LHCN-M2 (cell line): ENCODE measurements at places on chromosomes 2 and 18.
A peak's percentile ranks its signal among the peaks of the same experiment; 100 is the strongest.

DNA sequence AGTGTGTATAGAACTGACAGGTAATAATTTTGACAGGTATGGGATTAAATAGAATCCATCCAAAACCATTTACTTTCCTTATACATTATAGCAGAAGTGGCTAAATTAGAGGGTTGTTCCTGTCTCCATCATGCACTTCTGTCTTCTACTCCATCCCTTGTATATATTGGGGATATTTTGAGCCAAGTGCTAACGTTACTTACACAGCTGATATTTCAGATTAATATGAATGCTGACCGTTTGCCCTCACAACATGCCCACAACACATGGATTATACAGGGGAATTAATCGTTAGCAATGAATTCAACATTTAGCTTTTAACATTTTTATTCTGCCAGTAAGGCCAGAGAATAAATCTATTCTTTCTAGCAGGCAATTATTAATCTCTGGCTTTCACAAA, 1125.0 kb upstream of the FAM98A start:
- DNase-seq = no peak

DNA sequence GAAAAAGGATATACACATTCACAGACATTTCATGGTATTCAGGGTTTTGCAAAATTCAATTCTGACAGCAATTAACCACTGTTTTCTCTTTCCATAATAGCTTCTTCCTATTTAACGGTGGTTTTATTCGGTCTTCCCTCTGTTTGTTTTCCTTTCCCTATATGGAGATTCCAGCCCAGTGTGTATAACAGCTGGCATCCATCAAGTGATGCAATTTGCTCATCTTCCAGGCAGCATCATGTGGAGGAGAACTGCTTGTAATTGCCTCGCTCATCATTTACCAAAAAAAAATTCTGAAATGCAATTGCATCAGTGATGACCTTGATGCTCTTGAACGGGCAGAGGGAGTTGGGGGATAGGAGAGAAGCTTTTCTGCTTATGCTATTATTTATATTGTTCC, 165.9 kb upstream of the PGAP1 start:
- DNase-seq = peak; percentile 68

DNA sequence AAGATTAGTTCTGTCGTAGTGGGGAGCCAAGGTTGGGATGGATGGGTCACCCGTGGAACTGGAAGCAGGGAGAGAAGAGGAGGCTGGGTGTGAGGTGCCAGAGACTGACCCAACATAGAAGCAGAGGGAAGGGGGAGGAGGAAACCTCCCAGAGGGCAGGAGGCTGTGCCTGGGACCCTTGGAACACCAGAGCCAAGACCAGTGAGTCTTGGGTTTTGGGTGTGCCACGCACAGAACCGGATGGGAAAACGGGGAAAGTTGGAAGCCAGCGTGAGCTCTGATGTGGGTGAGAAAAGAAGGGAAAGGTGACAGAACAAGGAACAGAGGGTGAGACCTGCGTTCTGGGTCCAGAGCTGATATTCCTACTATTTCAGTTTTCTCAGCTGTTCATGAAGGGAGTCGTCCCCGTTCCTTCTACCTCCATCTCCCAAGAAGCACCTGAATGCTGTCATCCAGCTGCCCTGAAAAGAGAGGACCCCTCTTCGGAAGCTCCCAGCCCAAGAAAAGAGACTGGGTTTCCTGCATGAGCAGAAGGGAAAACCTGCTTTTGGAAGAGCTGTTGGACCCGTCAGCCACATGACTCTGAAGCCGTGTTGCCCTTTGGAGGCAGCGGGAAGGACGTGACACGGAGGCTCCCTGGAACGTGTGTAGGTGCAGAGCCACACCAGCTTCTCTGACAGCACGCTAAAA, 250.1 kb downstream of the NDUFA10 start:
- DNase-seq = no peak

- DNase-seq = no peak
Measured at GRCh38 chr2:58686776-58687175, 445.7 kb upstream of the FANCL start.

- DNase-seq = no peak
Measured at GRCh38 chr18:2535419-2535910, 35.8 kb downstream of the METTL4 start.

GRCh38 chr2:127679680-127680361, 4.5 kb upstream of the LIMS2 start:
- DNase-seq = no peak

GRCh38 chr2:134372141-134372540, 118.3 kb downstream of the MGAT5 start:
- peak; percentile 59 for DNase-seq

DNA sequence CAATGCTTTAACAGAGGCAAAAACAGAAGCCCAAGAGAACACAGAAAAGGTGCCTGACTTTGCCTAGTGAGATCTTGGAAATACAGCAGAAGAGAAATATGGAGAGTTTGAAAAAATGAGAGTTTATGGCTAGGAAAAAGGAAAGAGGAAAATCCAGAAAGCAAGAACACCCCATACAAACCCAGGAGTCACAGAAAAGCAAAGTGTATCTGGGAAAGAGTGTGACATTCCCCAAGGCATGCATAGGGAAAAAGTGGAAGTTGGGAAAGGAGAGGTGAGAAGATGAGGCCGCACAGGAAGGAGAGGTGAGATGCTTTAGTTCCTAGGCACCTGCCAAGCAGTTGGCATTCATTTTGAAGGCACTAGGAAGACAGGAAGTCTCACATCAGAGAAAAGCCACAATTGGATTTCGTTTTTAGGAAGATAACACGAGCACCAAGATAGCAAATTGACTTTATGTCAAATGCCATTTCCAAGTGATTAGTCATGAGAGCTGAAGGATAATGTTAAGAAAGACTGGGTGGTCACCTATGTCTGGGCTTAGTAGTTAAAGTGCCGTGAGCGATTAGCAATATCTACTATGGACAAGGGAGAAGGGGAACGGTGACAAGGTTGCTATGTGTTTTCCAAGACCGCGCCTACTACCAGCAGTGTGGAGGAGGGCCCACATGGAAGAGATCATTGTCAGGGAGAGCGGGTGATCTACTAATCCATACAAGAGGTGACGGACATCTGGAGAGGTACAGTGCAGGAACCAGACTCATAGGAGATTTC, 224.1 kb upstream of the PARD3B start:
- no peak for DNase-seq

- no peak for DNase-seq
Measured at GRCh38 chr2:169743549-169743948, 9.9 kb downstream of the KLHL23 start.

GRCh38 chr2:60544062-60544461, 9.4 kb downstream of the BCL11A start:
- no peak for DNase-seq

DNA sequence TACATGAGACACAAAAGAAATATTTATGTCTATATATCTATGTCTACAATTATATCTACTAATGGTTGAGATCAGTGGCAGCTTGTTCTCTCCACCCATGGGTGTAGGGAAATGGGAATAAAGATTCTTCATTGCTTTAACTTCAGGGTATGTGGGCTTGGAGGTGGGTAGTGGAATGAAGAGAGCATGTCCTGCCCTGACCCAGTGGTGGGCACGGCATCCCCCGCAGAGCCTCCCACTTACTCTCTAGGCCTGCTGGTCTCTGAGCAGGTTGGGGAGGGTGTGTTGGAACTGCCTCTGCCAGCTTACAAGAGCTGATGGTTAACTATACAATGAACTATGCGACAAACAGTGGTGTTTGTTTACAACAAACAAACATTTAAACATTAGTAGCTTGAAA, 152.5 kb upstream of the SKOR2 start:
- no peak for DNase-seq

DNA sequence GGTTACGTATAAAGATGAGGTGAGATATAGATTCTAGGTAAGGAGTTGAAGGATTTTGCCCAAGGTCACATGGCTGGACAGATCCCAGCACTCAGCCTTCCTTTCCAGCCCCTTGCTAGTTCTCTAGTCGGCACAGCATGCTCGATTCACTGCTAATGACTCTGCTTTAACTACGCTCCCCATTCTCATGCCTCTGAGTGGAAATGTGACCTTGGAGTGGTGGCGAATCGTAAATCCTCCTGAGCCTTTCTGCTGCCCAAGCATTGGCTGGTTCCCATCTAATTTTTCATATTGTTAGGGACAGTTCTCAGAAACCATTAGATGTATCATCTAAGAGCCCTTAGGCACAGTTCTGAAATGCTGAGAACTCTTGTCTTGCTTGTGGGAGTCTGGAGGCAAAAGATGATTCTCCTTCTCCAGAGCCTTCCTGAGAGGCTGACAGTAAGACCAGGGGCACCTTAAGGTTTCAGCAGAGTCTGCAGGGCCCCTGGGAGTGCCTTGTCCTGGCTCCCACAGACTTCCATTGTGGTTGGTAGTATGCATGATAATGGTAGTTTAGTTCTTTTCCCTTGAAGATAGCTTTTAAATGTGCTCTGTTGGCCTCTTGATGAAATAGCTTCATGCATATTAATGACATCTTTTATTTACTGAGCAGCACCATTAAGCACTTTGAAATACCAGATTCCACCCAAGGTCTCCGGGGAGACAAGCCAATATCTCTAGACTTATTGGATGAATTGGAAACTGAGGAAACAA, 377.8 kb upstream of the SLC14A2 start:
- DNase-seq = no peak

DNA sequence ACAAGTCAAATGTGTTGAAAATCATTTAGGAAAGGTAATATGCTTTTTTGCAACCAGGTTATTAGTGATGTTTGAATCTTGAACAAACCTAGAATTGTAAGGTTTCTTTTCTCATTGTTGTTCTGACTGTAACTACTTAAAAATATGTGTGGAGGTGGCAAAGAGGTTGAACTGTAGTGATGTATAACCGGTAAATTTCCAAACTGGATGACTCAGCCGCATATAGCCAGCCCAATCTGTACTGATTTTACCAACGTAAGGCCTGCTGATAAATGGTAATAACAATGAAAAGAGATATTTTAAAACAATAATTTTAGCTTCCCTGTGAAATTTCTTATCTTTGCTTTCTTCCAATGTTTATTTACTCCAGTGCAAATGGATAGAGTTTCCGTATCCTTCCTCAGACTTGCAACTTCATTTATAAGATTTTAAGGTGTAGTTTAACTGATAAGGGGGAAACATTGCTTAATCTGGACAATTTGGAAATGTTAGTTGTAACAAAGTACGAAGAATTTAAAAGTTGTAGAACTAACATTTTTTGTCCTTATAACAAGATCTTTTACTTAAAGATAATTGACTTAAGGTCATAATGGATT, 1170.4 kb upstream of the ZEB2 start:
- DNase-seq = no peak

DNA sequence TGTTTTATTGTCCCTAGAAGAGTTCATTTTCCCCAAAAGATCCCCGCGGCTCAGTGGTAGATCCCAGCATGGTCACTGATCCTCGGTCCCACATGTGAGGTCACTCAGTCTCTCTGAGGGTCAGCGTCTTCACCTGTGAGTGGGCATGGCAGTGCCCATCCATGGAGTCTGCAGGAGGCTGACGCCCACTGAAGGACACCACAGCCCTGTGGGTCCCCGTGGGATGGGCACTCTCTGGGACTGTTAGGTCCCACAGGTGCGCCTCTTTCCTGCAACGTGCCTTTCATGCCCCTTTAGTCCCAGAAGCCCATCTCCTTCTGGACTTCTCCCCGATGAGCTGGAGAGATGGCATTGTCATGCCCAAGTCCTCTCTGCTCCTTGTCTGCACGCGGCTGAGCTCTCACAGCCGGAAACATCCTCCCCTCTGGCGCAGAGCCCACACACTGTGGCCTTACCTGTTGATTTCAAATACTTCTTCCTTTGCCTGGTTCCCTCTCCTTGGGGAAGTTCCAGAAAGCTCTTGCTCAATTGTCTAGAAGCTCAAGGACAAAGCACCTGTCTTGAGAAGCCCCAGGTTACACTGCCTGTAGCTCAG, 75.9 kb downstream of the PTGR3 start:
- no peak for DNase-seq

DNA sequence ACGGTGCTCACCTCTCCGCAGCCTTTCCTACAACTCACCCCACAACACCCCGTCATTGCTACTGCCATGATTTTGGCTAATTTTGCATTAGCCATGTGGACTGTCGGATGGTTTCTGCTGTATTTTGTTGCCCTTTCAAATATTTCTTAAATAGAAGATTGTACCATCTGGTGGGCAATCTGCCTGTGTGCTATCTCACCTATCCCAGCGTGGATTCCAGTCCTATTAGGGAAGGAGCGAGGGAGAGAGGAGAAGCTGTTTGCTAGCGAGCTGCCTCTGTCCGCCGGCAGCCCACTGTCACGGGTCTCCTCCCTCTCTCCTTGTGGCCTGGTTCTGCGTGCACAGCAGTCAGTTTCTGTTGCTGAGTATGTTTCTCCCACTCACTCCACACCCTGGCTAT, 336.2 kb downstream of the TXNL1 start:
- no peak for DNase-seq

DNA sequence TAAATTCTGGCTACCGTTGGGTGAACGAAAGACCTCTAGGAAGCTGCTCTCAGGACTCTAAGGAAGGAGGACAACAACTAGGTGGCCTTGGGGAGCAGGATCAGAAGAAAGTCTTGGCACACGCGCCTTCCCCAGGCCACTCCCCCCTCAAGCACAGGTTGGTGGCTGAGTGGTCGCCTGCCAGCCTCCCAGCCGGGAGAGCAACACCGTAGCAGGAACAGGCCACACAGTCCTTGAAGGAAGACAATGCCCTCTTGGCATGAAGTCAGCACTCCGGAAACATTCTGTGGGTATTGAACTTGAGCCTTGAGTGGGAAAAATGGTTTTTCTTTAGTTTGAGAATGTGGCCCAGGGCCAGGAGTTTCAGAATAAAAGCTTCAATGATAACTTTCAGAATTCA, 87.4 kb upstream of the AGAP1 start:
- DNase-seq = no peak

DNA sequence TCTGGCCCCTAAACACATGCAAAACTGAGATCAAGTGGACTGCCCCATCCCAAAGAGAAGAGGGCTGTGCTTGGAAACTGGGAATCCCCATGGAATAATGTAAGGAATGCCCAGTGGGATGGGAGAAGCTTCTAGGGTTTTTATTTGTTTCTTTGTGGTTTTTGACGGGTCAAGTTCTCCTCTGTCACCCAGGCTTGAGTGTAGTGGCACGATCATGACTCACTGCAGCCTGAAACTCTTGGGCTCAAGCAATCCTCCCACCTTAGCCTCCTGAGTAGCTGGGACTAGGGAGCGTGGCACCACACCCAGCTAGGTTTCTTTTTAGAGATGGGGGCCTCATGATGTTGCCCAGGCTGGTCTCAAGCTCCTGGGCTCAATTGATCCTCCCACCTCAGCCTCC, 101.7 kb upstream of the ZSWIM2 start:
- peak; percentile 49 for DNase-seq

- DNase-seq = no peak
Measured at GRCh38 chr2:46504685-46505471, 25.5 kb downstream of the TMEM247 start.

DNA sequence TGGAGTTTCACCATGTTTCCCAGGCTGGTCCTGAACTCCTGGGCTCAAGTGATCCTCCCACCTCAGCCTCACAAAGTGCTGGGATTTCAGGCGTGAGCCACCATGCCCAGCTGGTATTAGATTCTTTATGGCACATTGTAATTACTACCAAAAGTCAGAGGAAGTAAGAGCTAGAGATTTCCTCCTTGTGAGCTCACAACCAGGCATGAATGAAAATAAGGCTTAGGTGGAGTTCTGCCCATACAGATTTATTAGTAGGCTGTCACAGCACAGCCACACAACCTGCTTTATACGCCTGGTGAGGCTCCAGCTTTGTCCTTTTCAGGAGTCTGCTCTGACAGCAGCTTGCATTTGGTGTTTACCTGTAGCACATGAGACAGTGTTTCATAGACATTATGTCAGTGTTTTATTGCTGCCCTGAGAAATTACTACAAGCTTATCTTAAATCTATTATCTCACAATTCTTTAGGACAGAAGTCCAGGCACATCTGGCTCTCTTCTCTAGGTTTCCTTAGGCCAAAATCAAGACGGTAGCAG, 156.6 kb downstream of the TANC1 start:
- no peak for DNase-seq
